ENCODE measurements at places on chromosomes 6 and 20.

GRCh38 chr6:136775548-136775947 lies 16.7 kb downstream of the MAP3K5 start:
- DNase-seq, result no peak

GRCh38 chr20:37741570-37741969 lies 47.7 kb downstream of the CTNNBL1 start:
- DNase-seq, result no peak

- no peak for DNase-seq
These were observed 73.6 kb downstream of the LCA5 start for GRCh38 chr6:79463621-79464050.

- DNase-seq, result no peak
These were observed 266.0 kb downstream of the TSHZ2 start for GRCh38 chr20:53238121-53238660.

- no peak for DNase-seq
These were observed 58.1 kb downstream of the PSMG4 start for GRCh38 chr6:3316818-3317217.

DNA sequence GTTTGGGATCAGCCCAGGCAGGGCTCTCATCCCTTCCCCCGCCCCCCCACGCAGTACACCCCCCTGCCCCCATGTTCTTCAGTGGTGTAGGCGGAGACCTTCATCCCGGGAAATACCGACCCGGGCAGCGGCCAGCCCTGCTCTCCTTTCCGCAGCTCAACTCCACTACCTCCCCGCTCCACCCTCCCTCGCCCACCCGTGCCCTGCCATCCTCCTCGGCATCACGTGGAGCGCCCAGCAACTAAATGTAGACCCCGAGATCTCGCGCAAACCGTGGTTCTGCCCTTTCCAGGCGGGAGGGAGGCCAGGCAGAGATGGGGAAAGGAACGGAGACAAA lies 1932.2 kb upstream of the DEFB115 start:
- DNase-seq, result no peak

DNA sequence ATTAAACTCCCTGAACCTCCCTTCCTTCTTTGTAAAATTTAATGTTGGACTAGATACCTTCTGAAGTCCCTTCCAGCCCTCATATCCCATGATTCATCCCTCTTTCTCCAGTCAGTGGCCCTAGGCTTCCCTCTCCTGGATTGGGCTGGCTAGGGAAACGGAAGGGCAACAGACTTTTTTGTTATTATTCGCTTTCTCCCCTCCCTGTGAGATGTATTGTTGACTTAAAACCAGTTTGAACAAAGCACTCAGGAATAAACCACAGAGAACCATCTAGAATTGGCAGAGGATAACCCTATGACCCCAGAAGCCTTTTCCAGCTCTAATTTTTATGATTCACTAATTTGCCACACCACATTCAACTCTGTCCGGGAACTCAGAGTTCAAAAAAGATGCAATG lies 239.7 kb upstream of the SUPT3H start:
- no peak for DNase-seq

Data from hematopoietic multipotent progenitor cell treated with erythropoietin and hydrocortisone succinate and interleukin-3 and kit ligand, for 8 days (in vitro differentiated cells).